ENCODE measurements at places on chromosomes 4 and X. TPM values are rescaled to one million over a fixed set of nuclear protein-coding genes. Genes with fewer than 3 reads are reported as not detected.

Gene AVPR2
- total RNA-seq, result 1.3 TPM

GRCh38 chr4:121155893-121156292 is 8.2 kb downstream of the TNIP3 start:
- H3K27me3 ChIP-seq, result peaks cover 23% of the 10 kb centered on the region
- H3K4me1 ChIP-seq, result peaks cover 6% of the 10 kb centered on the region
- DNase-seq, result no peak

DNA sequence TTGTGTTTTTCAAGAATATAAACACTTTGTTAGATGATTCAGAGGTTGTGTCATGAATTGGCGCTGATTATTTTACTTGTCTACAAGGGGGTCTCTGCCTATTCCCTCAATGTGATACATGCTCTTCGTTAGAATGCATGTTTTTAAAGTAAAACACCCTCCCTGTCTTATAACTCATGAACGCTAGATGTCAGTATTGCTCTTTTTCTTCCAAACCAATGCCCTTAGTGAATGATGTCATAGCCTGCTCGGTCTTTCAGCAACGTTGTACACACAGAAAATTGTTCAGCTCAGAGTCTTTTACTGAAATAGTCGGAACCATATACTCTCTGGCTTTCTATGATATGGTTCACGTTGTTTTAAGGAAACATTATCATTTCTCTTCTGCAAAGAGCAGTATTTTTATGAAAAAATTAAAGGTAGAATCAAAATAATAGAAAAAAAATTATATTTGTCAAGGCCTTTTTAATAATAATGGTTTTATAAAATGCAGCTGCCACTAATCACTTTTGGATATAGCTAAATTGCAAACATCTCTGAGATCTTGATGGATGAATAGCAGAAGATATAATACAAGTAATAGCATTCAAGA is 292.9 kb downstream of the TLL1 start:
- H3K27ac ChIP-seq, result no peak overlapping the region
- H3K36me3 ChIP-seq, result no peaks in the 10 kb centered on the region
- H3K27me3 ChIP-seq, result no peaks in the 10 kb centered on the region

GRCh38 chrX:104864296-104864695 is 298.3 kb downstream of the IL1RAPL2 start:
- H3K4me3 ChIP-seq, result no peak overlapping the region
- H3K27me3 ChIP-seq, result no peaks in the 10 kb centered on the region
- H3K4me1 ChIP-seq, result no peaks in the 10 kb centered on the region
- no peaks in the 10 kb centered on the region for H3K36me3 ChIP-seq

- H3K36me3 ChIP-seq, result no peaks in the 10 kb centered on the region
- no peak overlapping the region for H3K27ac ChIP-seq
- DNase-seq, result no peak
- no peak overlapping the region for H3K4me3 ChIP-seq
- H3K4me1 ChIP-seq, result no peaks in the 10 kb centered on the region
Observed at GRCh38 chrX:150084496-150085229, 146.4 kb upstream of the EOLA2 start.
